NCI-H2227 treated with DMSO at 0.1 percent for 48 hours (cell line): ENCODE measurements at places on chromosomes 12 and 14.

GRCh38 chr14:91606851-91607250 lies 96.7 kb upstream of the PPP4R3A start:
- DNase-seq, result no peak

- DNase-seq, result no peak
Measured at GRCh38 chr12:126342866-126343265, 1277.6 kb downstream of the AACS start.

DNA sequence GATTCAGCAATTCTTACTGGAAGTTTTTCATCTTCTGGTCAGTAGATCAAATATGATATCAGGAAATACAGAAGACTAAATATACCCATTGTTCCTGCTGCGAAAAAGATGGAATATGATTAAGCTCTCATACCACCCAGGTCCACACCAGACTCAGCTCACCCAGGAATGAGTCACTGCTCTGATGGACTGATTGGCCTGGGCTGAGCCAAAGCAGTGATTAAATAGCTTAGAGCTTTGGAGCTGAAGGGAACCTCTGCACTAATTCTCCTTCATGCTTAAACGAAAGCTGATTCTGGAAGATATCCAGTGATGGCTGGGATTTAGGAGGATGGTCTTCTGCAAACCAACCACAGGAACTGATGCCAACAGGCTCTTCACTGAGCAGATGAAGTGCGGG lies 62.0 kb upstream of the SYT1 start:
- no peak for DNase-seq

DNA sequence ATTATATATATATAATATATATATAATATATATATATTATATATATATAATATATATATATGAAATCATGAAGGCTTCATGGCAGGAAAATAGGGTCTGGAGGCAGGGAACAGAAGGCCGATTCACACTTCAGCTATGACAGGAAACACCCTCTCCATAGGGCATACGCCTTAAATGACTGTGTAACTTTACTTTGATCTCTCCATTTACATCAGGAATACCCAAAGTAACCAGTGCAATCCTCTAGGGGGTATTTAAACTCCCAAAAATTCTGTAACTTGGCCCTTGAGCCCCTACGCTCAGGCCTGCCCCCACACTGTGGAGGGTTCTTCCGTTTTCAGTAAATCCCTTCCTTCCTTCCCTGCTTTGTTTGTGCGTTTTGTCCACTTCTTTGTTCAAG lies 40.4 kb upstream of the PPP2R5C start:
- no peak for DNase-seq

- no peak for DNase-seq
Measured at GRCh38 chr12:6076776-6077691, 47.4 kb downstream of the VWF start.

GRCh38 chr14:80522411-80522810 lies 311.1 kb upstream of the DIO2 start:
- no peak for DNase-seq

DNA sequence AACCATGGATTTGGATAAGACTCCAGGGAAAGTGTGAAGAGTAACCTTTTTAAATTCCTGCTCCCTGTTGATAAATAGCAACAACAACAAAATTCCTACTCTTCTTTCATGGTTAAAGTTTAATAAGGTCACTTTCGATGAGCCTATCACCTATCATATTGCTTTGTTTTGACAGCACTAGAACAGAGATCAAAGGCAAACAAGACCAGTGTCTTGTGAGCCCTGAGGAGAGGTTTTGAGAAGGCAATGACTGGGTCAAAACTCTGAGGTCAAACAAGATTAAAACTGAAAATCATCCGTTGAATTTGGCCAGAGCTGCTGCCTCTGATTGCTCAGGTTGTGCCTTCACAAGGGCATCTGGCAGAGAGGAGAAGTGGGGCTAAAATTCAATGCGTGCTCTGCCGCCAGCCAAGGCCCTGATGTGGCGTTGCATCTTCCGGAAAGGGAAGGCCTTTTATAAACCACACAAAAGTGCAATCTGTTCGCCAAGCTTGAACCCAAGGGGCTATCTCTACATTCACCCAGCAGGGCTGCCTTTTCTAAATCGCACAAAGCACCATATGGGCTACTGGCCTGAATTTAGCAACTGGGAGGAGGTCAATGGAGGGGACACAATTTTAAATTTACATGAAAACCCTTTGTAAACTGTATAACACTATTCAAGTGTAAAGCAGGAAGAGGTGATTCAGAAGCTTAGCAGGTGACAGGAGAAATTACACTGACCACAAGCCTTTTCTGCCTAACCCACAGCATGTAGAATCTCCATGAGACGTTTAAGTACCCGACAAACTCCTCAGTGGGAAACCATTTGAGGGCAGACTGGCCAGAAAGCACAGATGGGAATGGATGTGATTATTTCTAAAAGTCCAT lies 140.8 kb downstream of the DAD1 start:
- no peak for DNase-seq

DNA sequence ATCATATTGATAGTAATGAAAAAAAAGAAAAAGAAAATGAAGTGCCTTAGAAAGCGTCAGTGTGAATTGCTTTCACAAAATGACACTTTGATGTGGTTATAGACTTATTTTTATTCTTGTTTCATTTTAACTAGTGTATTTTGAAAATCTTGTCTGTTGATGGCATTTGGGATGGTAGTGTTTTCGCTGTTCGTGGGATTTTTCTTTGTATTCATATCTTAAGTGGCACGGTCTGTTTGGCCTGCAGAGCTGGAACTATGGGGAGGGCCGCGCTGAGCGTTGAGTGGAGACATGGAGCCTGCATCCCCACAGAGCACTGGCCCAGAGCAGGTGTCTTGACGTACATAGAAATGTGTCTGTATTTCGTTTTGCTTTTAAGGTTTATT lies 61.6 kb downstream of the WDR20 start:
- DNase-seq, result no peak

DNA sequence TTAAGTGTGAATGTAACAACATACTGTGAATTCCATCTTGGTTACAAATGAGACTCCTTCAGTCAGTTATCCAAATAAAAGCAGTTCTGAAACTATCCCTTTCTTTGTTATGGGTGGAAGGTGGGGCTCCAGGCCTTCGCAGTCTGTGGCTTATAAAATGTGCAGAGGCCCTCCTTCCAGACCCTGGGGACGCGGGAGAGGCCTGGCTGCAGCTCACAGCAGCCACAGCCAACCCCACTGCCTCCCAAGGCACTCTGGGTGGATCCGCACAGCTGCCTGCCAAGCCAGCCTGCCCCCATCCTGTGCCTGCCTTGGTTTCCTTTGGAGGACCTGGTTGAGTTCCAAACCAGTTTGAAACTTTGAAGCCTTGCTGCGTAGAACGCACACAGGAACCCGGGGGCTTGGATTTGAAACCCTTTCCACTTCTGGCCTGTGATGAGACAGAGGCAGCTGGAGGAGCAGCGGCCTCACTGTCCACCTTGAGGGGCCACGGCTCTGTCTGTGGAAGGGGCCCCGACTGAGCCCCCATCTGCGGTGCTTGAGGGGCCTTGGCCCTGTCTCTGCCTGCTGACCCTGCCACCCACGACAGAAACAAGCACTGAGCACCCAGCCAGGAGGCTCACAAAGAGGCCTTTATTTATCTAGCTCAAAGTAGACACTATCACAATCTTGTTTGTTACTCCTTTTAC lies 30.4 kb downstream of the CCNK start:
- DNase-seq, result no peak

- peak; percentile 15 for DNase-seq
Measured at GRCh38 chr14:77026166-77026929, 2.2 kb downstream of the IRF2BPL start.

- DNase-seq, result no peak
Measured at GRCh38 chr12:48163150-48163747, 5.9 kb upstream of the ASB8 start.

- peak; percentile 93 for DNase-seq
Measured at GRCh38 chr14:24232645-24233537, at the start of gene GMPR2. GMPR2 (plus strand) TSS chr14:24232929; CDS start chr14:24233254, 325 bp downstream.

- no peak for DNase-seq
Measured at GRCh38 chr12:49965836-49966235, 4.2 kb downstream of the AQP5 start.

GRCh38 chr12:53067074-53067992 lies 11.9 kb downstream of the SPRYD3 start:
- no peak for DNase-seq

- no peak for DNase-seq
Measured at GRCh38 chr14:88631091-88631490, 68.3 kb downstream of the ZC3H14 start.

- DNase-seq, result no peak
Measured at GRCh38 chr14:96166461-96167223, 38.0 kb upstream of the BDKRB2 start.

GRCh38 chr14:54589843-54590242 lies 22.9 kb downstream of the SAMD4A start:
- DNase-seq, result no peak

- no peak for DNase-seq
Measured at GRCh38 chr12:92469837-92470236, 233.0 kb upstream of the PLEKHG7 start.

- DNase-seq, result no peak
Measured at GRCh38 chr12:119334430-119335170, at the start of gene CCDC60. CCDC60 (plus strand) TSS chr12:119334729; CDS start chr12:119335177, 448 bp downstream.

- DNase-seq, result peak; percentile 11
Measured at GRCh38 chr12:109951751-109952150, 44.4 kb downstream of the GIT2 start.

DNA sequence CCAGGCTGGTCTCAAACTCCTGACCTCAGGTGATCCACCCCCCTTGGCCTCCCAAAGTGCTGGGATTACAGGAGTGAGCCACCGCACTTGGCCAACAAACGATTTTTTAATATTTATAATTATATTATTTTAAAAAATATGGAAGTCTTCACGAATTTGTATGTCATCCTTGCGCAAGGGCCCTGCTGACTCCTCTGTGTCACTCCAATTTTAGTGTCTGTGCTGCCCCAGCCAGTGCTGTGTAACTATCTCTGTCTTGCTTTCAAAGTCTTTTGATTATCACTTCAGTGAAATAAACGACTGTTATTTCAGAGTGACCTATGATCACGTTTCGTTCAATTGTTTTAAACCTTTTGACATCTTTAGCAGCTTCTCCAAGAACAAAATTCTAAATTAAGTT lies 13.1 kb upstream of the MMP17 start:
- DNase-seq, result no peak

GRCh38 chr12:62873116-62873825 lies 61.7 kb downstream of the PPM1H start:
- no peak for DNase-seq

DNA sequence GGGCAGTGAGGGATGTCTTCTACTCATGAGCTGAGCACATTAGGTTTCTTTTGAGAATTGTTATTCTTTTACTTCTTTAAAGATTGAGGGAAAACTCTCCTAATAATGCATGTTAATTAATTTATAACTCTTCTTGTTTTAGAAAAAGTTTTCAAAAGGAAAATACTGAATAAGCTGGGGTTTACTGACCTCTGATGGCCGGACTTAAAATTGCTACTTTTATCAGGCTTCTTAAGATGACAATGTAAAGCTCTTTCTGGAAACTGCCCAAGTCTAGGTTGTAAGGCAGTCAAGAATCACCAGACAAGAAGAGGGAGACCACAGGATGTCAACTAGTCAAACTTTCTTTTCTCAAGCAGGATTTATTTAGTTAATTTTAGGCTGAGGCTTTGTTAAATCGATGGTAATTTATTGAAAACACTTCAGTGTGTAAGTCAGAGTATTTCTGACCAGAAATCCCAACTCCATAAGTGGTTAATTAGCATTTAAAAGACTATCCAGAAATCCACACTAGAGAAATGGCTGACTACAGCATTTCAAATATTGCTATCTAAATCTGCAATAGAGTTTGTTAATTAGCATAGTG lies 82.1 kb downstream of the AVPR1A start:
- peak; percentile 64 for DNase-seq

DNA sequence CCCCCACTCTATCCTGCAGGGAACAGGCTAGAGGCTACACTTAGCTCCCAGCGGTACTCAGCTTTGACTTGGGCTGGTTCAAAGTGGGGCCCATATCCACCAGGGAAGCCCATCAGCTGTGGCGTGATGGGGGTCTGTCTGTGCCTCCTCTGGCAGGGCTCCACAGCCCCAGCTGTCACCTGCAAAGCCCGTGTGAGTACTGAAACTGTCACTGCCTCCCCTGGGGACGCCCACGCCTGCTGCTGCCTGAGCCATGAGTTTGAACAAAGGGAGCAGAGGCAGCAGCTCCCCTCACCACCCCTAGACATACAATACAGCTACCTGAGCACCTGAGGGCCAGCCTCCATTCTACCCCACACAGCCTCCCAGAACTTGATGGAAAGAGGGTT lies 5.0 kb downstream of the REM2 start:
- no peak for DNase-seq

- no peak for DNase-seq
Measured at GRCh38 chr12:80756875-80757274, 40.2 kb downstream of the MYF5 start.

DNA sequence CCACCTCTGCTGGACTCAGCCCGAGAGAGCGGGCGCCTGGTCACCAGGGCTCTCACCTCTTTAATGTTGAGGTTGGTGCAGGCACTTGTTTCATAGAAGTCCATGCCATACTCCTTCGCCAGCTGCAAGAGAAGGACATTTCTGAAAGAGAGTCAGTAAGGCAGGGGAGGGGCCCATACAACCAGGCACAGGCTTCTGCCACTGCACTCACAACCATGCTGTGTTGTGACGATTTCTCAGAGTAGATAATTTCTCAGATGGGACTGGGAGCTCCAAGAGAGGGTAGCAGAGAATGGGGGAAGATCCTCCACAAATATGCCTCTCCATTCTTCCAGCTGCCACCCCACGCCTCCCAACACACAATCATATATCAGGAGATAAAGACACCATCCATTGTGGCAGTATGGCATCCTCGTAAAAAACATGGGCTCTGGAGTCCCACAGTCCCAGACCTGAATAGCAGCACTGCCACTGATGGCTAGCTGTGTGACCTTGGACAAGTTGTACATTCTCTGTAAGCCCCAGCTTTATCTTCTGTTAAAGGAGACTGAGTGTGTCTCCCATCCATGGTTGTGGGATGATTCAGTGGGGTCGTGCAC lies 6.2 kb upstream of the GPX2 start:
- no peak for DNase-seq

DNA sequence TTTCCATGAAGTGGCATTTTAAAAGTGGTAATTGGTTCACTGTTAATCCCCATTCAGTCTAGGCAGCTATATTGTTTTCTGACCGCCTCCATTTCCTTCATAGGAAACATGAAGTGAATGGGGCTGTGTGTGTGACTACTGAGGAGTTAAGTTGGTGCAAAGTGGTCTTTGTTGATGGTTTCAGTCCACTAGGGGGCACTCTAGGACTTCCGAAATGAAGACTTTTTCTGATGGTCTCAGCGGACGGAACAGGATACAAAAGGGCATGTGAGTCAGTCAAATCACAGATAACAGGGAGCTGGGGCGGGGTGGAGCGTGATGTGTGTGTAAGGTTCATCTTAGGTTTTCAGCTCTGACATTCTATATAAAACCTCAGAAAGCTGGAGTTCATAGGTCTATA lies 240.1 kb upstream of the OR4E1 start:
- DNase-seq, result peak; percentile 10

GRCh38 chr14:57833323-57833722 lies 32.6 kb downstream of the SLC35F4 start:
- DNase-seq, result no peak

DNA sequence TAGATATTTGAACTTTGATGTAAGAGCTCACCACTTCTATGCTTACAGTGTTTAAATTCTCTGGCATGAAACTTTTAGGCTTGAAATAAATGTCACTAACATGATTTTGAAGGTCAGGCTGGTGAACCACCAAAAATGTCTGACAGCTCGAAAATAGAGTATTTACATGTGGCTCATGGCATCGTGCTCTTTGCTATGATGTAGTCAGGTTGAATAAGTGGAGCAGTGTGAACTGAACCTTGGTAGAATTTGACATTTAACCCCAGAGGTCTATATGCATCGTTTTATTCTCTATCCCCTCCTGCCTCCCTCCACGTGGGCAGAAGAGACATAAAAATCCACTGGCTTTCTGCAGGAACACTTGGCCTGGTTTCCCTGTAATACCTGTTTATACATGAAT lies 369.7 kb upstream of the ATP2B1 start:
- no peak for DNase-seq
